ENCODE measurements at places on chromosomes 3 and 15. TPM values are rescaled to one million over a fixed set of nuclear protein-coding genes. Genes with fewer than 3 reads are reported as not detected.

DNA sequence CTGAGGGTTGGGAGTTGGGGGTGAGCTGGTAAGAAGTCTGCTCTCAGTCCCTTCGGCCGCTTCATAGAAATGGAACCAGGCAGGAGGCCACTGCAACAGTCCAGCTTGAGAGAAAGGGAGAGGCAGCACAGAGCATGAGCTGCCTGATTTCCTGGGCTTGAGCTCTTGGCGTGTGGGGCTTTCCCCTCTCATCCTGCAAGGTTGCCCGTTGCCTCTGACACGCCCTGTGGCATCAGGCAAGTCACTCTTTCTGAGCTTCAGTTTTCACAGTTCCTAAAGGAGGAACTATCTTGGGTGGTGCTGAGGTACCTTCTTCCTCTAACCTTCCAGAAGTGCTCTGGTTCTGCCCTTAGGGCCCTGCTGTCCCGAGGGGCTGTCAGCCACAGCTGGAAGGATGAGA lies 4.9 kb downstream of the MESP2 start:
- no peak overlapping the region for H3K4me3 ChIP-seq
- no peaks in the 10 kb centered on the region for H3K36me3 ChIP-seq

- DNase-seq: peak; percentile 59
- no peak overlapping the region for H3K4me3 ChIP-seq
- peaks cover 27% of the 10 kb centered on the region for H3K4me1 ChIP-seq
- H3K36me3 ChIP-seq: no peaks in the 10 kb centered on the region
Observed at GRCh38 chr3:11548721-11549131, 95.0 kb downstream of the VGLL4 start.

DNA sequence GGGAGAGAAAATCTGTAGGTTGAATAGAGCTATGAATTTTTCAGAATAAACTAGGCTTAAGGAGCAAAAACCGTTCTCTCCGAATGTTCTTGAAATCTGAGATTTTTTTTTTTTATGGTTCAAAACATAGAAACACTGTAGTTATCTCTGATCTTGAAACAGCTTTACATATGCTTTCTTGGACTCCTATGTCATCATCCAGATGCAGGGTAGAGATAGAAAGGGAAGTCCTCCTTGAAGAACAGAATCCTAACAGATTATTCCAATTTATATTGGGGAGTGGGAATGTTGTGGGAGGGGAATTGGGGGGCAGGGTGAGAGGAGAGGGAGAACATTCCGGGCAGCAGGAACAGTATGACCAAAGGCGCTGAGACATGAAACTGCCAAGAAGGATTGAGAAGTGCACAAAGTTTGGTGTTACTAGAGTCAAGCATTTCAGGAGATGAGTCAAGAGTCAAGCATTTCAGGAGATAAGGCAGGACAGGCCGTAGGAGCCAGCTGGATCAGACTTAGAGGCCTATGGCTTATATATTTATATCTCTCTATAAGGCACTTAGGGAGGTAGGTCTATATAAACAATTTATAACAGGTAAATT lies 21.9 kb upstream of the ST3GAL6 start:
- H3K36me3 ChIP-seq: no peaks in the 10 kb centered on the region
- no peak for DNase-seq
- peak overlapping the region; percentile 38 for H3K27ac ChIP-seq
- H3K4me1 ChIP-seq: peaks cover 11% of the 10 kb centered on the region
- no peak overlapping the region for H3K4me3 ChIP-seq

GRCh38 chr15:73054417-73054953 lies 2.2 kb downstream of the NEO1 start:
- no peak for DNase-seq
- H3K4me3 ChIP-seq: no peak overlapping the region
- no peaks in the 10 kb centered on the region for H3K27me3 ChIP-seq
- H3K27ac ChIP-seq: no peak overlapping the region
- no peaks in the 10 kb centered on the region for H3K36me3 ChIP-seq
- peaks cover 46% of the 10 kb centered on the region for H3K4me1 ChIP-seq

ALG1L2 gene
- not detected for polyA plus RNA-seq

CHRM5 gene
- polyA plus RNA-seq: not detected

OCA2 gene
- polyA plus RNA-seq: not detected
